ENCODE measurements at places on chromosomes 7 and 10.

DNA sequence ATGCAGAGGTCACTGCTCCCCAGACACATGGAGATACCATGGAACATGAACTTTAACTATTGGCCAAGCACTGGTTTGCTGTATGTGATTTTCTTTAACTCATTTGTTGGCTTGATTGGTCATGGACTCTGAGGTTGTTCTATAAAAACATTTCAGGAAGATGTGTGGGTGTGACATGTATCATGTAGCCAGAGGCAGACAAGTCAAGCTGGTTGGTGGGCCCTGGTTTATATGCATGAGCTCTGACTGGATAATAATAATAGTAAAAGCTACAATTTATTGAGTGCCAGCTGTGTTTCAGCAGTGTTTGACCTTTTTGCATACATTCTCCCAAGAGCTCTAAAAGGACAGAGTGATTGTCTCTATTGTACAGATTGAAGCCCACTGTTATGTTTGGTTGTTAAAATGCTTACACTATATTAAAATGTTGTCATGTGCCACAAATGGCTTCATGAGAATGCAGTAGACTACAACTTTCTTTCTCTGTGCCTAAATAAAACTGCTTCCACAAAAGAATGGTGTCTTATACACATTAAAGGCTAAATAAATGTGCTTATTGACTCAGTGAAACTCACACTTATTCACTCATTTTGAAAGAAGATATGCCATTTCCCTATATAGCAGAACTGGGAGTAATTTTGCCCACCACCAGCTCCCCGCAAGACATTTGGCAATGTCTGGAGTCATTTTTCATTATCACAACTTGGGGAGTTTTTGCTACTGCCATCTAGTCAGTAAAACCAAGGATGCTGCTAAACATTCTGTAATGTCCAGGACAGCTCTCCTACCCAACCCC is 243.6 kb upstream of the NFE2L3 start:
- no peak for DNase-seq

DNA sequence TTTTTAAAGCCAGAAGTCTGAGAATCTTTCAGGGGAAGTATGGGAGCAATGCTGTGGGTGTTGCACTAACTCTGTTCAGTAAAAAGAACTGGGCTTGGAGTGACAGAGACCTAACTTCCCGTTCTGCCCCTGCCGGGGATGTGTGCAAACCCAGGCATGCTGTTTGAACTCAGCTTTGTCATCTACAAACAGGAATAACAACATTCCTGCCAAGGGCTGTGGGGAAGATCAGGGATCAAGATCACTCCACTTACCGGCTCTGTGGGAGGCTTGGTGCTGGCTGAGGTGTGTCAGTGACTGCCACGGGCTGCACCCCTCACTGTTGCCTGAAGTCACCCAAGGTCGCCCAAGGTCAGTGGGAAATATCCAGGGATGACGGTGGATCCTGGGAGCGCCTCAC is 23.1 kb upstream of the DRGX start:
- DNase-seq = no peak

DNA sequence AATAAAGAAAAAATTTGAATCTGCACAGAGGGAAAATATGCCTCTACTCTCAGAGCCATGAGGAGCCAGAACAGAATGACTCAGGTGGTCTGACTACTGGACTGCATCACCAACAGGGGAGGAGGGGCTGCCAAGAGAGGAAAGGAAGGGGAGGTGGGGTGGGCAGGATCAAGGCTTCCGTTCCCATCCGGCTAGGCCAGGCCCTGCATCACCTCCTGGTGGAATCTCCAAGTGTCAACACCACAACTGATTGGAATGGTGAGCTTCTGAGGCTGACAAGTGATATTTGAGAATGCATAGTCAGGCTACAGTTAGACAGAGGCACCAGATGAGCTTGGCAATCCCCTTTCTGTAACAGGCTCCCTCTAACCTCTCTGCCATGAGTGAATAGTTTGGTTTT is 10.4 kb upstream of the GPR26 start:
- no peak for DNase-seq

- DNase-seq = no peak
Measured at GRCh38 chr10:24449321-24449740, 240.4 kb downstream of the KIAA1217 start.

- no peak for DNase-seq
Measured at GRCh38 chr10:117492504-117492903, 50.0 kb upstream of the EMX2 start.

DNA sequence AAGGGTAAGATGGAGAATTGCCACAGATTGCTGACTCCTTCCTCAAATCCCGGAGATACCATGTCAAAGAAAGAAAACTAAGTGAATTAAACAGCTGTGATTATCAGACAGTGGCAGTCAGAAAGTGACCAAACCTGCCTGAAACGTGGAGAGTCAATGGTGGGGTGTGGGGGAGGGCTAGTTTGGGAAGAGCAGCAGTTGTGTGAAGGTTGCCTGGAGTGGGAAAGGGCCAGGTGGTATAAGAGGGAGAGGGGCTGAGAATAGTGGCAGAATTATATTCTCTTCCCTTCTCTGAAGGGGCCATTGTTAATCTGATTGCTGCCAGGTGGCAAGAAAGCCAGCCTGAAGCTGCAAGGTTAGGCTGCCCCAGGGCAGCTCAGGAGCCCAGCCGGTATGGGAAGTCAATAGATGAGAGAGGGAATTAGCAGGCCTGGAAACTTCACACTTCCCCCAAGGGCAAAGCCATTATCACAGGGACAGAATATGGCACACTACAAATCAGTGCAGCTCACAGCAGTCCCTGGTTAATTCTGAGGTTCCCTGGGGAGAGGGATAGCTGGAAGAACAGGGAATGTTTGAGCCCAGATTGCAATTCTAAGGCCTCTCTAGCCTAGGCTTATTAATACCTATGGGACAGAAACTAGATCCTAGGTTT is 83.9 kb upstream of the ITGB1 start:
- no peak for DNase-seq

- no peak for DNase-seq
Measured at GRCh38 chr7:95545007-95545615, 51.2 kb downstream of the PDK4 start.

DNA sequence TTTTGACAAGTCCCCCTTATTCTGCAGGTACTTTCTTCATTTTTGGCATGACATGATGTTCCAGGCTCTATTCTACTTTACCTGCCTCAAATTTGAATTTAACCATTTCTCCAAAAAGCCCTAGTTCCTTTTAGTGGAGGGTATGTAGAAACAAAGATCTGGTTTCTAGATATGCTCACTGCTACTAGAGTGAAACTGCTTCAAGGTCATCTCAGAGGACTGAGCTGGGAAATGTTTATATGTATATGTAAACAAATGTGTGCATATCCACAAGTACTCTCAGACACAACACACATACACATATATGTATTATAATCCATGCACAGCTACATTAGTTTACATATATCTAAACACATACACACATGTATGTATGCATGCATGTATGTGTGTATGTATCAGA is 69.1 kb downstream of the ICA1 start:
- no peak for DNase-seq

DNA sequence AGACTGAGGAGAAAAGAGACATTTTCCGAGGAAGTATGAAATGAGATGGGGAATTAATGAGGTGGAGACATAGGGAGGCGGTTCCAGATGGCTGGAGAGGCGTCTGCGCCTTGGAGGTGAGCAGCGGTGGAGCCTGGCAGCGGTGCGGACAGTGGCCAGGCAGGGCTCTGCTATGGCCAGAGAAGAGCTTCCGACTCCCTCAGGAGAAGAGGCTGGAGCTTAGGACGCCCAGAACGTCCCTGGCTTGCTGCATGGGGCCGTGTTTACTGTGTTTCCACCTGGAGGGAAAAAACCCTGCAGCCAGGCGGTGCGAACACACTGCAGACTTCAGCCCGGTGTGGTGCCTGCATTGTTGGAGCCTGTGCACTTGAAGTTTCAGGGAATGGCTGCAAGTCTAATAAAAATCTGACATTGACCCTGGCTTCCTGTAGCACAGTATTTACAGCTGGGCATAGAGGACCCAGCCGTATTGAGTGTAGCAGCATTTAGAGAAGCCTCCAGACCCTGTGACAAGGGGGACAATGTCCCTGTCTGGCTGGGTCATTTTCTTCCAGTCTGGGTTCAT is 447.1 kb upstream of the MKI67 start:
- DNase-seq = no peak

DNA sequence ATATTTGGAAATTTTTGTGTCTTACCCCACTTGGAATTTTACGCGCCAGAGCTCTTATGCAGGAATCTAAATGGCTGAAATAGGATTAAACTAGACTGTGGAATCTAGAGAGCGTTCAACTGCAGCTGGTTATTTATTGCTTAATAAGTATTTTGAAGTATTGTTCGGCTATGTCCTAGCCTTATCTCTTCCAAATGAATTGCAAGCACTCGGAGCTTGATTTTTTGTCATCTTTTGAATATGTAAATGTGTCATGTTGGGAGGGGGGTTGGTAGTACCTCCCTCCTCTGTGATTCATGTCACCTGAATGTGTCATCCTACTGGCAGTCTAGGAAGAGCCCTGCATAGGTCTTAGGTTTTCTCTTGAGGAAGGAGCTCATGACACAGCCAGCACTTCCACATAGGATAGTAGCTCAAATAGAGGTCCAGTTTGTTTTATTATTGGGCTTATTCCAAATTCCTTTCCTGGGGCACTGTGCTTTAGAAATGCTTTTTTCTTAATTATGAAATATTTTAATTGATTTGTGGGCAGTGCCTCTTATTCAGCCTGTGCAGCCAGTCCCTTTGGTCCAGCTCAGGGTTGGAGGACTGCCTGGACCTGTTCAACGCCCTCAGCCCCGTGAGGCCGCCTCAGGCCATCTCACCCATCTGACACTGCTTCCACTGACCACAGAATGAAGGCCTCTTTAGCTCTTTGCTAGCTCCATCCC is 22.5 kb upstream of the TRIL start:
- DNase-seq = no peak

DNA sequence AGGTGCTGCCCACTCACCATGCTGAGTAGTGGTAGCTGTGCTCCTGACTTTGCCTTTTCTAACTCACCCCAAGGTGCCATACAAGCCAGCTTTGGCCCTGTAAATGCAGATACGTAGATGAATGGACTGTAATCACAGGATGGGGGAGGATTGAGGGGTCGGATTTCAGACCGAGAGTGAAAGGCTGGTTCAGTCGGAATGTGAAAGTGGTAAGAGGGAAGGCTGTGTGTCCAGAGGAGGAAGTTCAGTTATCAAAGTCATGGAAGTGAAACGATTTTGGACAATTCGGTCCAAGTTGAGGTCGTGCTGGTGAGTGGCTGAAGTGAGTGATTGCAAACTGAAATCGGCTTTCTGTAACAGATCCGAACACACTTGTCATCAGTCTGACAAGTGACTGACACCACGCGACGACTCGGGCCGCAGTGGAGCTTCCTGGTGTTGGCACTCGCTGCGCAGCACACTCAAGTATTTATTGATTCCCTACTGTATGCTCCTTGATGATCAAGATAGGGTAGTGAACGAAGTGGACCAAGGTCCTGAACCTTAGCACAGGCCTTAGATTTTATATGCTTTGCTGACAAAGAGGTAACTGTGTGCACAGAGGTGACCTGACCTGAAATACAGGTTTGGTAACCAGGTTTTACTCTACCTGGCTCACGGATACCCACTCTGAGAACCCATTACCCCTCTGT is 10.5 kb downstream of the ZNF282 start:
- DNase-seq = no peak
